Astrocyte (in vitro differentiated cells and primary cell): ENCODE measurements at places on chromosomes 12 and 14. TPM values are rescaled to one million over a fixed set of nuclear protein-coding genes. Genes with fewer than 3 reads are reported as not detected.

The COX8C gene
- total RNA-seq, result not detected in 2 replicates

- H3K27ac ChIP-seq, result no peak overlapping the region
- DNase-seq, result no peak
Observed at GRCh38 chr14:89089330-89089729, 264.9 kb downstream of the TTC8 start.

DNA sequence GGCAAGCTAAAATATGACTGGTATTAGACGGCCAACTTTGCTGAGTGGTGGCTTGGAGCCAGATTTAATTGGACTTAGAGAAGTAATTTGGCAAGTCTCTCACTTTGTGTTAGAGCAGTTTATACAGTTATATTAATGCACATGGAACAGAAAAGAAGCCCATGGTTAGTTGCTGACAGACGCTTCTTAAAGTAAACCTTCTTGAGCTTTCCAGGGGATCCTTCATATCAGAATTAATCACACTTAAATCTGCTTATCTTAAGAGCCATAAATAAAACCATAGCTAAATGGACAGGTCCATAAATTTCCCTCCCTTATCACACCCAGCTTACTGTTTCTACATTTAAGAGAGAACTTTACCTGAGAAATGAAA is 9.6 kb downstream of the GSG1 start:
- peaks cover 30% of the 10 kb centered on the region for H3K4me1 ChIP-seq
- no peaks in the 10 kb centered on the region for H3K27me3 ChIP-seq
- DNase-seq, result peak; percentile 57
- no peaks in the 10 kb centered on the region for H3K36me3 ChIP-seq
- peak overlapping the region; percentile 62 for H3K27ac ChIP-seq

- H3K27ac ChIP-seq, result no peak overlapping the region
- peaks cover 4% of the 10 kb centered on the region for H3K27me3 ChIP-seq
- no peaks in the 10 kb centered on the region for H3K4me1 ChIP-seq
- no peak overlapping the region for H3K4me3 ChIP-seq
- no peaks in the 10 kb centered on the region for H3K36me3 ChIP-seq
Observed at GRCh38 chr12:42282294-42282693, 43.6 kb downstream of the ZCRB1 start.

DNA sequence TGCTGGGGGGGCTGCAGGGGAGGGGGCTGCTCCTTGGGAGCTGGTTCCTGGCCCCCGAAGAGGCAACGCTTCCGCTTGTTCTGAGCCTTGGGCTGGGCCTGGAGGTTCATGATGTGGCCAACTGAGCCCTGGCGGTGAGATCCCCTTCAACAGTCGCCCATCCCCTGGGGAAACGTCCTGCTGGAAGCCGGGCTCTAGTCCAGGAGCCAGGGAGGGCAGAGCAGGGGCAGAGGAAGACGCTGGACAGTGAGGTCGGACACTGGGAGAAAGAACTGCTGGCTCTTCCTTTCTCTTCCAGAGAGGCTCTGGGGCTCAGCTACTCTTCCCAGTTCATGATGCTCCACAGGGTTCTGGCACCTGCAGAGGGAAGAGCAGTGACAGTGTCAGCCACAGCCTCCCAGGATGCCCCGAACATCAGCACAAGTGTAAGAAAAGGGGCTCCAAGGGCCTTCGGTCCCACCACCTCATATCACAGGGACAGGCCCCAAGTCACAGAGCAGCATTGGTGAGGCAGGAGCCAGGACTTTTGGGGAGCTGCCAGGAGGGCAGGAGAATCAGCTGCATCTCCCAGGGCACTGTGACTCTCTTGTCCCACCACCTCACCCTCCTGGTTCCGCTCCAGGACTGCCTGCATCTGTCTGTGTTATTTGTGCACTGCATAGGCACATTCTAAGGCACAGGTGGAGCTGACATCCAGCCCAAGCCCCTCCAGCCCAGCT is 25.9 kb upstream of the PNMA1 start:
- no peaks in the 10 kb centered on the region for H3K27me3 ChIP-seq
- H3K27ac ChIP-seq, result no peak overlapping the region
- peaks cover 44% of the 10 kb centered on the region for H3K4me1 ChIP-seq
- H3K36me3 ChIP-seq, result peaks cover 8% of the 10 kb centered on the region
- no peak overlapping the region for H3K4me3 ChIP-seq
- DNase-seq, result no peak

DNA sequence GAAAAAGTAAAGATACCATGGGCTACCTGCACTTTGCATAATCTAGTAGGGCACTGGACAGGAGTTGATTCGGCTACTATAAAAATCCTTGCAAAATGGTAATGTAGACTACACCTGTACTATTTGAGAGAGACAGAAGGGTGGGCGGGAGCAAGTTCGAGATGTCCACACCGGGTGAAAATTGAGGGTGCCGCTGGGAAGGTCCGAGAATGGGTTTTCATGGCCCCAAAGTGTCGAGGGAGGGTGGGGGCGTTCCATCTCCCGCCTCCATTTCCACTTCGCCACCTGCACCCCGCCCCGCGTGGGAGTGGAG is 648 bp downstream of the SNX6 start:
- peaks cover 10% of the 10 kb centered on the region for H3K4me1 ChIP-seq
- H3K4me3 ChIP-seq, result peak overlapping the region; percentile 94
- no peaks in the 10 kb centered on the region for H3K27me3 ChIP-seq
- no peak for DNase-seq
- H3K36me3 ChIP-seq, result peaks cover 3% of the 10 kb centered on the region

DNA sequence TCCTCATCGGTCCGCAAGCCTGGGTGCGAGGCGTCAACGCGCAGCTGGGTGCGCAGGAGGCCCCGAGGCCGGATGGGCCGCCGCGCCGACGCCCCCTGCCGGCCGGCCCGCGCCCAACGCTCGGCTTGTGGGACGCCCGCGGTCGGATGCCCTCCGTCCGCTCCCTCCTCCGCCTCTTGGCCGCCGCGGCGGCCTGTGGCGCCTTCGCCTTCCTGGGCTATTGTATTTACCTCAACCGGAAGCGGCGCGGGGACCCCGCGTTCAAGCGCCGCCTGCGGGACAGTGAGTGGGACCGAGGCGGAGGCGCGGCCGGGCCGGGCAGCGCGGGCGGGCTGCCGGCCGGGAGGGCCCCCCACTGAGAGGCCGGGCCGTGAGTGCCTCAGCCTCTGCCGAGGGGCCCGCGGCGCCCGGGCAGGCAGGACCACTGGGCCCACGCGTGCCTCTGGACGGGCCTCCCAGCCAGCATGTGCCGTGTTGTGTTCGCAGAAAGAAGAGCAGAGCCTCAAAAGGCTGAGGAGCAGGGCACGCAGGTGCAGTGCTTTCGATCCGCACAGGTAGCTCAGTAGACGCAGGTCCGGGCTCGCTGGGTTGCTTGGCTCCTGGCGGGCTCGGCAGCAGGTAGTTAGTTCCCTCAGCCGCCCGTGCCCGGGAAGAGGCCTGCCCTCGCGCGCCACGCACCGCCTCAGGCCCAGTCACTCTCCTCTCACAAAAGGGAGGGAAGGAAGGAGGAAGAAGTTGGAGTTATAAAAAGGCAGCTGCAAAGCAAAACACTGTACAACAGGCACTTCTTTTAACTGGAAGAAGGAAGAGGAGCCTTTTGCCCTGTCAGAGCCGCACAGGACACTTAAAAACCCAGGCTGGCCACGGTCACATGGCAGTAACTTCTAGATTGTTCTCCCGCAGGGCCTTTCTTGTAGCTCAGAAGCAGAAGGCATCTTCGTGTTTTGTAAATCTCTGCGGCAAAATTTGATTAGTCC is at the start of gene TOMM20L:
Gene TOMM20L (plus strand): TSS at position 119 of the 977 bp plus-strand sequence. CDS start 28 bp downstream, at position 147.
- DNase-seq, result peak; percentile 26
- H3K27ac ChIP-seq, result no peak within 1 kb of the TSS
- H3K36me3 ChIP-seq, result no peaks in the 10 kb centered on the region
- no peaks in the 10 kb centered on the region for H3K27me3 ChIP-seq
- peak within 1 kb of the TSS; percentile 41 for H3K4me3 ChIP-seq

The MORN3 gene
- 0.36 and 0.70 TPM in 2 replicates for total RNA-seq

DNA sequence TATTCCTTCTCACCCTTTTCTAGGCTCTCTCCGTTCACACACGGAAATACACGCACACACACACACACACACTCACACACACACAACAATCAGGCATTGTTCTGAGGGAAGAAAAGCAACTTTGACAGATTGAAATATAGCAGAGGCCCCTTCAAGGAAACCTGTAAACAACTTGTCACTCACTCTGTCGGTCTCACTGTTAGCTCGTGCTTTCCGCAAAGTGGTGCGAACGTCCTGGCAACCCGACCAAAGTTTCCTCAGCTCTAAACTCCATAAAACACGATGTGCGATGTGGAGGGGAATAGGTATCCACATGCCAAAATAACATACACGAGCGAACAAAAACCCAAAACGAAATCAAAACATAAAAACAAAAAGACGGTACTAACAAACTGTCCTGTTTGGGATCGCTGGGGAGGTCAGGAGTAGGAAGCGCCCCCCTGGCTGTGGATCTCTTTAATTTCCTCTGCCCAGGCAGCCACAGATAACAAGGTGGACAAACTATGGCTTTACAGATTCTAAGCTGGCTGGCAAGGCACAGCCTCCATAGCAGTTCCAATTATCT is 822 bp upstream of the SOX5 start:
- peaks cover 6% of the 10 kb centered on the region for H3K27me3 ChIP-seq
- peak overlapping the region; percentile 76 for H3K4me3 ChIP-seq
- peaks cover 11% of the 10 kb centered on the region for H3K4me1 ChIP-seq
- DNase-seq, result peak; percentile 19

The KRT3 gene
- 0.09 and 0.43 TPM in 2 replicates for total RNA-seq

- no peak overlapping the region for H3K4me3 ChIP-seq
- H3K27ac ChIP-seq, result no peak overlapping the region
- H3K27me3 ChIP-seq, result no peaks in the 10 kb centered on the region
- no peaks in the 10 kb centered on the region for H3K4me1 ChIP-seq
- H3K36me3 ChIP-seq, result no peaks in the 10 kb centered on the region
Observed at GRCh38 chr12:33349791-33350190, 89.8 kb downstream of the SYT10 start.

DNA sequence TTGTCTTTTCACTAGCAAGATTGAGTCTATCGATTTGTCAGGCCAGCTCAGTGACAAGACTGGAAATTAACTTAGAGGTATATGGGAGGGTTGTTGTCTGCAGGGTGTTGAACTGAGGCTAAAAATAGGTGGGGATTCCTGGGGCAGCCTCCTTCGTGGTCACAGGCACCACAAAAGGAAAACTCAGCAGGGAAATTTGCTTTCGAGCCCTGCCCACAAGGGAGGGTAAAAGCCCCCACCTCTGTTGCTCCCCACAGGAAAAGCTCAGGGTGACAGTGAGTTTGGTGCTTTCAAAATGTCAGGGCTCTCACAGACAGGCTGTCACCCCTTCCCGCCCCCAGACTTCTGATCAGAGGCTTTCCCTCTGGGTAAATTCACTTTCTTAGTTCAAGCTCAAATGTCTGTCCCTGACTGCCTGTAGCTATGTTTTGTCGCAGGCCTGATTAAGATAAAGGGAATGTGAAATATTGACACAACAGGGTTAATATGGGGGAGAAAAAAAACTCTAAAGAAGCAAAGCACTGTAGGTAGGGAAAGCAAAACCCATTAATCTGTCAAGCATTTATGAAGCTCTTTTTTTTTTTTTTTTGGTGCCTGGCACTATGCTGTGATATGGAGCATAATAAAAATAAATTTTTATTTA is 11.7 kb upstream of the NFKBIA start:
- H3K27ac ChIP-seq, result peak overlapping the region; percentile 8
- no peak overlapping the region for H3K4me3 ChIP-seq
- DNase-seq, result no peak
- peaks cover 35% of the 10 kb centered on the region for H3K4me1 ChIP-seq
- H3K36me3 ChIP-seq, result no peaks in the 10 kb centered on the region

The SLC5A8 gene
- not detected in 2 replicates for total RNA-seq

The GCH1 gene
- total RNA-seq, result 2.4 and 3.6 TPM in 2 replicates

- DNase-seq, result peak; percentile 20
- H3K4me3 ChIP-seq, result peak overlapping the region; percentile 97
- H3K27me3 ChIP-seq, result no peaks in the 10 kb centered on the region
- H3K27ac ChIP-seq, result peak overlapping the region; percentile 88
- H3K4me1 ChIP-seq, result peaks cover 35% of the 10 kb centered on the region
- H3K36me3 ChIP-seq, result peaks cover 5% of the 10 kb centered on the region
Observed at GRCh38 chr12:123270214-123271000, 1.2 kb downstream of the CDK2AP1 start.

GRCh38 chr14:69068744-69069421 is 84.0 kb downstream of the DCAF5 start:
- peak; percentile 81 for DNase-seq
- H3K27ac ChIP-seq, result peak overlapping the region; percentile 62
- H3K36me3 ChIP-seq, result peaks cover 9% of the 10 kb centered on the region
- H3K4me3 ChIP-seq, result no peak overlapping the region

- peaks cover 14% of the 10 kb centered on the region for H3K36me3 ChIP-seq
- no peak overlapping the region for H3K27ac ChIP-seq
- H3K4me1 ChIP-seq, result peaks cover 23% of the 10 kb centered on the region
Observed at GRCh38 chr14:103698380-103699260, 16.6 kb downstream of the XRCC3 start.

- H3K4me3 ChIP-seq, result no peak overlapping the region
- H3K4me1 ChIP-seq, result peaks cover 22% of the 10 kb centered on the region
- DNase-seq, result no peak
- H3K27ac ChIP-seq, result no peak overlapping the region
- no peaks in the 10 kb centered on the region for H3K27me3 ChIP-seq
- H3K36me3 ChIP-seq, result no peaks in the 10 kb centered on the region
Observed at GRCh38 chr14:94370524-94370910, 17.9 kb downstream of the SERPINA1 start.

DNA sequence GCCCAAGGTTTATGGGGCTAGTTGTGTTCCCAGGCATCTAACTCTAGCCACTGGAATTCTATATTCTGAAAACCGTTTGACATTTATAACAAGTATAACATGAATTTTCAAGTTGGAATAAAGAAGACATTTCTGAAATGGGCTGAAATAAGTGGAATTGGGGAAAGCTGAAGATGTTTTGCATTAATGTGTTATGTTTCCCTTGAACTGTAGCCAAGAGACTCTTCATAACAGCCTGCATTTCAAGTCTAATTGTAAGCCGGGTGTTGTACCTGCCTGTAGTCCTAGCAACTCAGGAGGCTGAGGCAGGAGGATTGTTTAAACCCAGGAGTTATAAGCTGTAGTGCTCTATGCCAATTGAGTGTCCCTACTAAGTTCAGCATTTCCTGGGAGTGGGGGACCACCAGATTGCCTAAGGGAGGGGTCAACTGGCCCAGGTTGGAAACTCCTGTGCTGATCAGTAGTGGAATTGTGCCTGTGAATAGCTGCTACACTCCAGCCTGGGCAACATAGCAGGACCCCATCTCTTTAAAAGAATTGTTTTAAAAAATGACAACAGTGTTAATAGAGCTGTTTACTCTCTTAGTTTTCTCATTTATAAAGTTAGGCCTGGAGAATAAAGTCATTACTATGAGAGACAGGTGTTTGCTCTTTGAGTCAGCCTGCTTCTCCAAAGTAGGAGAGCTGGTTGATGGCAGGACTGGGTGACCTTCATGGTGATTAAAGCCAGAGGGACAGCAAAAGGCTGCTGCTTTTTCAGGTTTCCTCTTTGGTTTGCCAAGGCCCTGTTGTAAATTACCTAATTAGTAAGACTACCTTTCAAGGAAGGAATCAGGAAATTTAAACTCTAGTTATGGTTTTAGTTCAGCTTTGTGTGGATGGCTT is 483.6 kb upstream of the RGS6 start:
- H3K27me3 ChIP-seq, result no peaks in the 10 kb centered on the region
- no peak for DNase-seq
- no peaks in the 10 kb centered on the region for H3K36me3 ChIP-seq
- H3K4me3 ChIP-seq, result no peak overlapping the region
- no peaks in the 10 kb centered on the region for H3K4me1 ChIP-seq
- H3K27ac ChIP-seq, result no peak overlapping the region

- H3K36me3 ChIP-seq, result no peaks in the 10 kb centered on the region
- H3K27me3 ChIP-seq, result no peaks in the 10 kb centered on the region
- peak; percentile 52 for DNase-seq
- H3K4me1 ChIP-seq, result peaks cover 16% of the 10 kb centered on the region
- no peak overlapping the region for H3K27ac ChIP-seq
Observed at GRCh38 chr12:25767606-25768005, 190.9 kb upstream of the RASSF8 start.

- no peak for DNase-seq
- no peak overlapping the region for H3K4me3 ChIP-seq
- H3K4me1 ChIP-seq, result peaks cover 3% of the 10 kb centered on the region
- no peak overlapping the region for H3K27ac ChIP-seq
- H3K27me3 ChIP-seq, result no peaks in the 10 kb centered on the region
Observed at GRCh38 chr12:65731771-65732170, 92.5 kb upstream of the HMGA2 start.

The PLEK2 gene
- total RNA-seq, result 0.75 and 1.3 TPM in 2 replicates
